ENCODE measurements at places on chromosomes 7 and 10.

DNA sequence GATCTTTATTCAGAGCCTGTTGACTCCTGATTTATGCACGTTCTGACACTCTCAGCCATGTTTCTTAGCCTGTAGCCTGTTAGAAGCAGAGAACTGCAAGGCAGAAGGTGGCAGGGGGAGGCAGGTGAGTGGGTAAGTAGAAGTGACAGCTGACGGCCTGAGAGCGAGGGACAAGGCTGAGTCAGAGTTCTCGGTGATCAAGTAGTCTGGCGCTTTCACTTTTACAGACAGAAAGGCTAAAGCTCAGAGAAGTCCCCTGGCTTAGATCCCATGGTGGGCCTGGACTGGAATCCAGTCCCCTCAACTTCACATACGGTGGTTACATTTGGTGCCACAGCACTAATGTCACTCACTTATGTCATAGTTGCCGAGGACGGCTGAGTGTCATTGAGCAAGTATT is 139.0 kb downstream of the TACC2 start:
- no peak for DNase-seq

- DNase-seq = no peak
Measured at GRCh38 chr10:34702093-34702937, 112.8 kb downstream of the PARD3 start.

DNA sequence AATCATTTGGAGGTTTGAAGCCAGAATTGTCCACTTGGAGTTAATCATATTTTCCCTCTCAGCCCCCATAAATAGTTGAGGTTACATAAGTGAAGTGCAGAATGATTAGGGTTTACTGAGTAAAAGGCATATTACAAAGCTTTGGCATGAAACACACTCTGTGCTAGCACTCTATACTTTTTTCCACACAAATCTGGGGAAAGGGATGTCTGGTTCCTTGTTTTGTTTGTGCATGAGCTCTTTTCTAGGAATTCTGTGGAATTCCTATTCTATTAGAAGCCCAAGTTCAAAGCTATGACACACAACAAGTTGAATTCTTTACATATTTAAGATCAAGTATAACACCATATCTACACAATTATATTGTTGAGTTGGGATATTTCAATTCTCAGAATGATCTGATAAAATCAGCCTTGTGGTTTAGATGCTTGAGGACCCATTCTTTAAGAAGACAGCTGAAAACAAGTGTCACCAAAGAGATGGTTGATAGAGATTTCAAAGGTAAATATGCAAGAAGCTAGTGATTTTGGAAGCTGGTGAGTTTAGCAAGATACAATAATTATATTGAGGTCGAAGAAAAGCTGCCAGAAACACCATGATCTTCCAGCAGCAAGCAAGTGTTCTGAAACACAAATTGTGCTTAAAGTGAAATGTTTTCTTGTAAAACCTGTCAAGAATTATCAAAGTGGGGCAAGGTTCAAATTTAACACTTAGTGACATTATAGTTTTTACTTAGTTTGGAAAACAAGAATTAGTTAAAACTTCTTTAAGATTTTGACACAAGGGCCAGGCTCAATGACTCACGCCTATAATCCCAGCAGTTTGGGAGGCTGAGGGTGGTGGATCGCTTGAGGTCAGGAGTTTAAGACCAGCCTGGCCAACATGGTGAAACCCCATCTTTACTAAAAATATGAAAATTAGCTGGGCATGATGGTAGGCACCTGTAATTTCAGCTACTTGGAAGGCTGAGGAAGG is 122.6 kb downstream of the INHBA start:
- DNase-seq = no peak

DNA sequence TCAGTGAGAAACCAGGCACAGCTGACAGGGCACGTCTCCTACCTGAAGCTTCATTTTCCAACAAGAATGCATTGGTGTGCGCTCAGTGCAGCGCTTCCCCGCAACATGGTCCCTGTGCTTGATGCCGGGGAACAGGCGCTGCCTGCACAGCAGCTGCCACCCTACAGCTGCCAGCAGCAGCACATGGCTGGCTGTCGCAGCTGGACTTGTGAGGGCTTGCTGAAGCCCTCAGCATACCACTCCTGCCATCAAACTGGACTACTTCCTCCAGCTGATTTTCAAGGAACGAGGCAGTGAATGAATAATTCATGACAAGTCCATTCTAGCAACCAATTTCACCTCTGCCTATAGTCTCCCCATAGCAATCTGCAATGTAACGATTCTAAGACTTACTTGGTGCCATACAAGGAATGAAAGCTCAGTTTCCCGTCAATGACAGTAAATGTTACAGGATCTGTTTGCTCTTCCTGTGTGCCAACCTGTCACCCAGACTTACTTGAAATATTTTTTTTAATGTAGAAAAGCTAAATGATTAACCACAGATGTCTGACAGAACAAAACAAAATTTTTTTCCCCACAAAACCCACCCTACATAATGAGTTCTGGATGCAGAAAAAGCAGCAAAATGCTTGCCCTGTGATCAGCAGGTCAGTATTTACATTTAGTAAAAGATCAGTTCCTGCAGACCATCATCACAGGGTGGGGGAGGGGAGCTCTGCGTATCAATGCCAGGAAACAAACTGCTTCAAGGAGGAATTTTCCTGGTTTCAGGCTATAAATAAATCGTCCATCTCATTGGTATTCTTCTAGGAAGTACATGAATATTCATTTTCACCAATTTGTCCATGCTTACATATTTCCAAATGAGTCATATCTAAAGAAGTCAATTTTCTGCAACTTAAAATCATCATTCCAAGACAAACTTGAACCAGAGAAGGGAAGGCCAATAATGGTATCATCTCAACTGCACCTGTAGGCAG is 140.6 kb downstream of the ALOX5 start:
- no peak for DNase-seq

DNA sequence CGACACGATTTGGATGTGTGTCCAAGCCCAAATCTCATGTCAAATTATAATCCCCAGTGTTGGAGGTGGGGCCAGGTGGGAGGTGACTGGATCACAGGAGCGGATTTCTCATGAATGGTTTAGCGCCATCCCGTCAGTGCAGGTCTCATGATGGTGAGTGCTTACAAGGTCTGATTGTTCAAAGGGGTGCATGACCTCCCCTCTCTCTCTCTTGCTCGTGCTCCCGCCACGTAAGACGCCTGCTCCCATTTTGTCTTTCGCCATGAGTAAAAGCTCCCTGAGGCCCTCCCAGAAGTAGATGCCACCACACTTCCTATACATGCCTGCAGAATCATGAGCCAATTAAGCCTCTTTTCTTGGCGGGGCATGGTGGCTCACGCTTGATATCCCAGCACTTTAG is 71.5 kb upstream of the NANOS1 start:
- DNase-seq = no peak

DNA sequence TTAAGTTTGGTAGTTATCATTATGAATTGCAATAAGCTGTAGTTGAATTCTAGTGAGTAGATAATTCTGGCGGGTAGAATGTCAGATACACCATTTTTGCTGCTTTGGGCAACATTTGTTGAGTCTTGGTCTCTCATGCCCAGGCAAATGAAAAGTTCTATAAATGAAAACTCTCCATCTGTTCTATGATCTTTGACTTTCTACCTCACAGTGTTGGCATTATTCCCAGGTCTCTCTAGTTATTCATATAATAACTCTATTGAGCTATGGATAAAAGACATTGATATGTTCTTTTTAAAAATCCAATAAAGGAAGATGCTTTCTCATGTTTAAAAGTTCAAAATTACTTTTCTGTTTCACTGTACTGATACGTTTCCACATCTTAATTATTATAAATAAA is 415.3 kb upstream of the SEMA3D start:
- no peak for DNase-seq

GRCh38 chr7:31443457-31443856 is 70.4 kb upstream of the ITPRID1 start:
- peak; percentile 93 for DNase-seq

DNA sequence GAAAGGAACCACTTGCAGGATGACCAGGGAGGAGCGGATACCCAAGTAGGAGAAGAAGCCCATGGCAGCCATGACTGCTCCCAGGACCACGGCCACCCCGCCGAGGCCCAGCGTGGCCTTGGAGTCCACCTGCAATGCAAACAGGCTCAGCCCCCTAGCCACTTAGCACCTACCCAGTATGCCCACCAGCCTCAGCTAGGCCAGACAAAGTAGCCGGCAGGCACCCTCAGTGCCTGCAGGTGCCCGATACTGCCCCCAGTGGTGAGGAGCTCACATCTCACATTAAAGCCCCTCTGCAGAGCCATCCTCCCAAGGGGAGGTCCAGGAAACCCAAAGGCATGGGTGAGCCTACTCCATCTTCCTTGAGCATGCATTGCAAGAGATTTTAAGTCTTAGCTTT is 6.6 kb downstream of the NPC1L1 start:
- peak; percentile 80 for DNase-seq

- DNase-seq = no peak
Measured at GRCh38 chr7:141220263-141220880, 146.5 kb downstream of the TMEM178B start.

DNA sequence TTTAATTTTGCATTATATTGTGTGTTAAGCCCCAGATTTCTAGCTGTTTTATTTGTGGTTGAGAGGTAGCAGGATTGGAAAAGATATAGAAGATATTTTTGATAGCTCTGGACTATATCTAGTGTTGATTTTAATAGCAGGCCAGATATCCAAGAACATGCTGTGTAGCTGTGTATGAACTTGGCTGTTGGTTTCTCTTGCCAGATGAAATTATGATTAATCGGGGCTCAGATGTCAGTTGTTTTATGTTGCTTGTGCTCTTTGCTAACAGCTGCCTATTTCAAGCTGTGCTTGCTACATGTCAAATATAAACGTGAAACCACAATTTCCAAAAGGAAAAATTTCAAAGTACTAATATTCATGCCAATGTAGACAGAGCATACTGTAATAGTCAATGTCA is 141.1 kb downstream of the GRM3 start:
- DNase-seq = no peak

DNA sequence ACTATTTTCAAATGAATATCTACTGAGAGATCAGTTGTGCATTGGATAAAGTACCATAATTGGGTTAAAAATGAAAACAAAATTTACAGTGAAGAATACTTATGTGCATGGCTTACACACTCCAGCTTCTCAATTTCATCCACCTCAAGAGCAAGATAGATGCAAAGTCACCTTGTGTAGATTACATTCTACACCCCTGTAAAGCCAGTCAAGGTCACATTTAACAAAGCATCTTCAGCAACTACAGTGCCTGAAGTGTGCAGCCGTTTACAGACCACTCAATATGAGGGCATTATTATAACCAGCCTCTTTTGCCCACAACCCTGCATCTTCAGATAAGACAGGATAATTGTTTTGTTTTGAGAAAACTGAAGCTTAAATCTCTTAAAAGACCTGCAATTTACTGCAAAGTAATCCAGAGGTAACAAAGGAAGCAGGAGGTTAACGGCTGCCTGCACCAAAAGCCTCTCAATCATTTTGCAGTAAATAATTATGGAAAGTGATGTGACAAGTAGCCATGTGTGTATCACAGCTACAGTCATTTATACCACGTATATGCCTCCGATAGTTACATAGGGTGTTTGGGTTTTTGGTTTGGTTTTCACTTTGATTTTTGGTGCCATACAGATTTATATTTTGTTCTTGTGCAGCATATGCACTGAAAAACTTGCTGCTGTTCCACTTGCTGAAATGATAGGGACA is 4.9 kb downstream of the PURB start:
- no peak for DNase-seq

DNA sequence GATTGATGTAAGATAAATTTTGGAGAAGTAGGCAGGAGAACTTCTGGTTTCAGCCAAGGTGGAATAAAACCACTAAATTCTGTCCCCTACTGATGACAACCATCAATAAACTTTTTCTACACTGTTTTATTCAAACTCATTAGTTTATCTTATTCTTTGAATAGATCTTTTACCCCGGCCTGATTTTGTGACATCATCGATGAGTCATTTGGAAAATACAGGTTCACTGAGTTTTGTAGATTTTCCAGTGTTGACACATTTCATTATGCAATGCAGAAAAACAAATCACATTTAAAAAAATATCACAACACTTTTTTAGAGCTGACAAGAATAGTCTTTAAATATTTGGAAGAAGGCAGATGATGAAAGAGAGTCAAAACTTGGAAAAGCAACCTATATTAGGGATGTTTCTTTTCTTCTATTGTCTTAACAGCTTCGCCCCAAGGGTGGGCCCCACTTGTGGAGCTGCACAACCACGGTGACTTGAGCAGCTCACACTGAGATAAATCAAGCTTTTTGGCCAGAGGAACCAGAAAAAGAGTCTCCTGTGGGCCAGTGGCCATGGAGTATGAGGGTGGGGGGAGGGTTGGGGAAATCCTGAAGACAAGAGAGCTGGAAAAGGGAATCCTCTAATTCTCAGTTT is 112.8 kb downstream of the PTEN start:
- no peak for DNase-seq

DNA sequence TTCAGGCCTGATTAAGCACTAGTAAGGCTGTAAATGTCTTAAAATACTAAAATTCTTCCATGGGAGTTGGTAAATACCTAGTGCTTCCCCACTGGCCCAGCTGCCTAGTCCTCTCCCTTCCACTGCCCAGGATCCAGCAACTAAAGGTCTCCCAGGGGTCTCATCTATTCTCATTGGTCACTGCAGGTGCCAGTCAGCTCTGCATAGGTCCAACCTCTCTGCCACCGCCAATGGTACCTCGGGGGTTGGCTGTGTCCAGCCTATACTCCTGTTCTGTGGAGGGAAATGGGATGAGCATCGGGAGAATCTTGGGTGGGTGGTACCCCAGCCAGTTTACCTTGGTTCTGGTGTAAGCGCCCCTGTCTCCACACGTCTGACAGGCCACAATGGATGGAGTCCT is 6.1 kb upstream of the CREB5 start:
- no peak for DNase-seq

GRCh38 chr10:3357737-3358136 is 185.2 kb upstream of the PITRM1 start:
- DNase-seq = peak; percentile 57

DNA sequence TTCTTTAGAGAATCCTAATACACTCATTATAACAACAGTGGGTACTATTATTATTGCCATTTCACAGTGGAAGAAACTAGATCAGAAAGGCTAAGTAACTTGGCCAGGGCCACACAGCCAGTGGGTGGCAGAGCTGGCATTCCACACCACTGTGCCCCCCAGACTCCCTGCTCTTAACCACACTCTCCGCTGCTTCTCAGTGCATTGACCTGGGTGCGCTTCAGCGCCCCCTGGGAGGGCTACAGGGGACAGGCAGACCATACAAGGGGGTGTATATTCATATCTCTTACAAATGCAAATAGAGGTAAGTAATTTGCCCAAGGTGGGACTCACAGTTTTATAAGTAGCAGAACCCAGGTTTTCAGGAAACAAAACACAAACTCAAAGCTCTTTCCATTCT is 77.0 kb upstream of the NMT2 start:
- DNase-seq = peak; percentile 29

DNA sequence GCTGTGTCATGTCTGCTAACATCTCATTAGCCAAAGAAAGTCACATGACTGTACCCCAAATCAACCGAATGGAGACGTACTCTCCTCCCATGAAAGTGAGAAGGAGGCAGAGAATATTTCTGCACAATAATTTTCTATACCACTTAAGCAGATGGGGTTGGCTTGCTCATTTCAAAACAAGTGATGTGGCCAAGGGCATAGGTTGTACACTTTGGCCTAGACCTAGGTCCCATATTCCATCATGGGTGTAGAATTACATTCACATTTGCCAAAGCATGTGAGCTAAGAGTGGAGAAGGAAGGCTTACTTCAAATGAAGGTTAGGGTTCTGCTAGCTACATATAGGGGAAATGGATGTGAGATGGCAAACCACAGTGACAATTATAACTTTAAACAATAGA is 83.0 kb downstream of the ZNF365 start:
- no peak for DNase-seq
